ENCODE measurements at places on chromosomes 11 and 22. TPM values are rescaled to one million over a fixed set of nuclear protein-coding genes. Genes with fewer than 3 reads are reported as not detected.

Gene HTR3B
- not detected for polyA plus RNA-seq

Gene MRGPRX3
- not detected for polyA plus RNA-seq

Gene CHRNA10
- polyA plus RNA-seq, result not detected

Gene MAPK8IP1
- 3.3 TPM for polyA plus RNA-seq

Gene TECTA
- 1.2 TPM for polyA plus RNA-seq

Gene ANO3
- polyA plus RNA-seq, result 6.2 TPM

Gene CCDC89
- polyA plus RNA-seq, result not detected

Gene MRGPRF
- polyA plus RNA-seq, result not detected

Gene ELFN2
- 0.19 TPM for polyA plus RNA-seq

Gene GSTT2
- 0.43 TPM for polyA plus RNA-seq

Gene DEPDC7
- not detected for polyA plus RNA-seq

Gene GRAMD4
- 2.9 TPM for polyA plus RNA-seq

Gene NTM
- polyA plus RNA-seq, result 320 TPM

Gene C11orf98
- polyA plus RNA-seq, result 82.2 TPM

Gene TSPAN32
- polyA plus RNA-seq, result not detected

Gene GNAZ
- polyA plus RNA-seq, result 24.5 TPM

Gene SEPTIN3
- polyA plus RNA-seq, result 45.8 TPM

Gene PHOX2A
- not detected for polyA plus RNA-seq

Gene ENTHD1
- not detected for polyA plus RNA-seq

Gene OSM
- polyA plus RNA-seq, result not detected

Gene C1QTNF5
- polyA plus RNA-seq, result not detected

Gene ESAM
- not detected for polyA plus RNA-seq

Gene PRR33
- not detected for polyA plus RNA-seq

Gene CASP5
- polyA plus RNA-seq, result not detected

Gene LMO2
- 11.4 TPM for polyA plus RNA-seq

Gene GSTT2B
- polyA plus RNA-seq, result 5.1 TPM

Gene C11orf16
- not detected for polyA plus RNA-seq

Gene ARHGAP20
- polyA plus RNA-seq, result 52.8 TPM

Gene CALCA
- polyA plus RNA-seq, result not detected

Gene SMC1B
- polyA plus RNA-seq, result not detected

Gene CECR2
- polyA plus RNA-seq, result 0.75 TPM

Gene ACR
- polyA plus RNA-seq, result not detected

Gene OR2AG1
- 0.15 TPM for polyA plus RNA-seq

Gene C11orf65
- 2.8 TPM for polyA plus RNA-seq

Gene TRIM48
- not detected for polyA plus RNA-seq

Gene TMEM191B
- polyA plus RNA-seq, result not detected

Gene PRG3
- polyA plus RNA-seq, result not detected

Gene P2RY6
- not detected for polyA plus RNA-seq

Gene KIF18A
- polyA plus RNA-seq, result not detected

Gene OR5P2
- polyA plus RNA-seq, result not detected

Gene KRTAP5-8
- not detected for polyA plus RNA-seq

Gene MS4A4A
- polyA plus RNA-seq, result not detected

Gene TBX1
- polyA plus RNA-seq, result not detected

Gene UPK3A
- not detected for polyA plus RNA-seq

Gene TRIM6
- polyA plus RNA-seq, result 0.38 TPM

Gene KCTD14
- 0.79 TPM for polyA plus RNA-seq
